HepG2 (cell line): ENCODE measurements at places on chromosomes 11 and 22. TPM values are rescaled to one million over a fixed set of nuclear protein-coding genes. Genes with fewer than 3 reads are reported as not detected.
A peak's percentile ranks its signal among the peaks of the same experiment; 100 is the strongest.

Gene MAPK12
- 15.0 and 23.3 TPM in 2 replicates for total RNA-seq

Gene TMEM126A
- 66.9 and 68.7 TPM in 2 replicates for total RNA-seq

Gene TRIM66
- total RNA-seq: 4.9 and 5.6 TPM in 2 replicates

Gene RAG2
- total RNA-seq: not detected in 2 replicates

- H3K4me1 ChIP-seq: peaks cover 9% of the 10 kb centered on the region
- no peak overlapping the region for H3K27ac ChIP-seq
- H3K27me3 ChIP-seq: peaks cover 32% of the 10 kb centered on the region; the same call in 1 of the 3 replicates
- H3K4me3 ChIP-seq: no peak overlapping the region
- H3K36me3 ChIP-seq: no peaks in the 10 kb centered on the region
- no peak for DNase-seq
Measured at GRCh38 chr22:48901324-48901723, 926.3 kb downstream of the BRD1 start.

- peaks cover 2% of the 10 kb centered on the region for H3K27me3 ChIP-seq
- H3K27ac ChIP-seq: no peak overlapping the region
- H3K4me1 ChIP-seq: no peaks in the 10 kb centered on the region
- no peak for DNase-seq
- H3K36me3 ChIP-seq: no peaks in the 10 kb centered on the region
- no peak overlapping the region for H3K4me3 ChIP-seq
Measured at GRCh38 chr11:128924510-128925249, 18.0 kb downstream of the TP53AIP1 start.

GRCh38 chr22:46662226-46662625 lies 42.0 kb downstream of the GRAMD4 start:
- H3K36me3 ChIP-seq: 0 out of 3 replicates have a peak, but pooled peaks cover 13% of the 10 kb centered on the region
- no peak for DNase-seq
- peaks cover 17% of the 10 kb centered on the region for H3K4me1 ChIP-seq
- H3K4me3 ChIP-seq: no peak overlapping the region
- H3K27me3 ChIP-seq: no peaks in the 10 kb centered on the region

DNA sequence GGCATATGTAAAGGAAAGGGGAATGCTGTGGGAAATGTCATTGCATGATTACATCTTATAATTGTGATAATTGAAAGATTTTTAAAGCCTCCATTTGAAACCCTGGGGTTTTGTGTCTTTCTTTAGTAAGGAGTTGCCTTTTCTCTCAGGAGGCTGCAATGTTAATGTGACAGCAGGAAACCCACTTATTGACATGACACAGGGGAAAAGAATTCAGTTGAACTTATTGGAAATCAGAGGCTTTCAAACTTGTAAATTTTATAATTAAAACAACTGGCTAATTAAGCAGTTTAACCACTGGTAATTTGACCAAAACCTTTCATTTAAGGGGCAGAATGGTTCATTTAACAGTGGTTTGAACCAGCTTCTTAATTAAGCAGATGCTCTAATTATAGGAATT lies 31.2 kb downstream of the MRPL48 start:
- H3K4me1 ChIP-seq: no peaks in the 10 kb centered on the region
- no peak overlapping the region for H3K27ac ChIP-seq
- H3K4me3 ChIP-seq: no peak overlapping the region
- DNase-seq: no peak
- H3K36me3 ChIP-seq: peaks cover 4% of the 10 kb centered on the region; the same call in 1 of the 2 replicates

GRCh38 chr11:48172818-48173609 lies 43.6 kb upstream of the OR4B1 start:
- peak; percentile 43 for DNase-seq
- H3K27me3 ChIP-seq: no peaks in the 10 kb centered on the region
- H3K27ac ChIP-seq: no peak overlapping the region
- H3K4me1 ChIP-seq: no peaks in the 10 kb centered on the region
- no peaks in the 10 kb centered on the region for H3K36me3 ChIP-seq

DNA sequence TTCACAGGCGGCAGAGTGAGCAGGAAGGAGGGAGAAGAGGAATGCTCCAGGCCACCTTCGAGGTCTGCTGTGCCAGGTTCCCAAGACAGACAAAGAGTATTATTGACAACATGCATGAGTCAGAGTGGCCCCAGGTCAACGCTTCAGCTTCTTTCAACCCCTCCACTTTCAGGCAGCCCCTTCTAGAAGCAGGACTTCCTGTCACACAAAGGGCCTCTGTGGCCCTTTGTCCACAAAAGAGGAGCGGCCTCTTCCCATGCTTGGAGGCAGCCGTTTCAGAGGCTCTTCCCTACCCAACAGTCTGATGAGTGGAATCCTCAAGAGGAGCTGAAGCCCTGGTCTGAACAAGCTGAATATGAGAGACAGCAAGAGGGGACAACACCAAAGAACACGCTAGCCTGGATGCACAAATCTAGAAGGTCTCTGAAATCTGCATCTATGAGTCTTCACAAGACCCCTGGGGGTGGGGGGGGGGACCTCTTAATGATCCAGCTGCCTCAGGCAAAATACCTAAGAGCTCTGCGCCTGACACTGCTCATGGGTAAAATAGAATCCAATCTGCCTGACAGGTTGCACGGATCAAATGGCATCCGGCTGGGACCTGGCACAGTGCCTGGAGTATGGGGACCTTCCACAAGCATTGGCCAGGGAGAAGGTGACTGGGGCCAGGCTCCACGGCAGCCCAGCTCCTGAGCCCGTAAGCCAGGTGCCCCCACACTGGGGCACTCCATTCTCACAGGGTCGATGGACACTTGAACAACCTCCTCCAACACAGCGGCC lies 67.5 kb downstream of the PACSIN2 start:
- no peaks in the 10 kb centered on the region for H3K27me3 ChIP-seq
- H3K4me1 ChIP-seq: peaks cover 70% of the 10 kb centered on the region
- peaks cover 27% of the 10 kb centered on the region; the same call in 2 of the 3 replicates for H3K36me3 ChIP-seq
- H3K27ac ChIP-seq: peak overlapping the region; percentile 57

DNA sequence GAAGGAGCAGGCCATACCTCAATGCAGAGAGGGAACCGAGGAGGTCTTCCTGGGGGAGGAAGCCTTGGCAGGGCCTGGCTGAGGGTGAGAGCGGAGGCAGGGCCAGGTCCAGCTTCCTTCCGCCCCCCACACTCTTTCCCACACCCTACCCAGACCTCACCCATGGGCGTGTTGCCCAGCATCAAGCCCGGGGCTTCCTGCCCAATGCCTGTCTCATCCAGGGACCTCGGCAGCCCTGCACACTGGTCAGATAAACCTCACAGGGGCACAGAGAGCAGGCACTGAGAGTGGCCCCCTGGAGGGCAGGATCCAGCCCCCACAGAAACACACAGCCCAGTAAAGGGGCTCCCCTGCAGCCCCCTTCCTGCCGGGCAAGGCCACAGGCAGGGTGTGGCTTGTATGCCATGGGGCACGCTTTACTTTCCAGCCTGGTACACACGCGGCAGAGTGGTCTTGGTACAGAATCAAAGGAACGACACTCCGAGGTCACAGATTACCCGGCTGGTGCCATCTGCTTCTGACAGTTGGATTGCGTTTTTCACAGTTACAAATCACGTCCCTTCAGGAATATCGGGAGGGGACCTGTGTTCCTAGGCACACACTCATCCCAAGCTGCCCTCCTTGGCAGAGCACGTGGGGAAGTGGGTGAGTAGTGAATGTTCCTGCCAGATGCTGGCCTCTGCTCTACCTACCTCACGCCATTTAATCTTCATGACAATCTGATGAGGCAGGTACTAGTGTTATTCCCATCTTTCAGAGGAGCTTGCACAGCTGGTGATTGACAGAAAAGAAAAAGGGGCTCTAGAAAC lies 20.0 kb upstream of the CD5 start:
- H3K36me3 ChIP-seq: no peaks in the 10 kb centered on the region
- peaks cover 47% of the 10 kb centered on the region; the same call in 2 of the 3 replicates for H3K27me3 ChIP-seq
- no peaks in the 10 kb centered on the region for H3K4me1 ChIP-seq
- H3K4me3 ChIP-seq: no peak overlapping the region
- no peak for DNase-seq
